Heart right ventricle (tissue), 16 donors: ENCODE measurements at places on chromosomes 2 and 18.

DNA sequence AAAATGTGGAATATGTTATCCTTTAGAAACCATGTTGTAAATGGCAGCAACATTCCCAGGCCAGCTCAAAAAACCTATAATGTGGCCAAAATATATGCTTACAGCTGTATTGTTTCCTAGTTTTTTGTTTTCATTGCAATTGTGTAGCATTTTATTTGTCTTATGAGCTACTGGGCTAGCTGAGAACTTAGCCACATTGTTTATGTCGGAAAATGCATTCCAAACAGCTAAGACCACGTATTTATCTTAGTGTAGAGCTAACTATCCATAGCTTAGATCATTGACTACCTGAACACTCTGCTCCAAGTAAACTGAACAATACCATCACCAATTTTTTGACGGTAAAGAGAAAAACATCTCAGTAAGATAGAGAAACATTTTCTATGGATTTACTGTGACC is 38.4 kb downstream of the METAP1D start:
- no peak overlapping the region for H3K4me3 ChIP-seq
- no peaks in the 10 kb centered on the region for H3K36me3 ChIP-seq
- no peaks in the 10 kb centered on the region for H3K27me3 ChIP-seq
- H3K27ac ChIP-seq = no peak overlapping the region
- H3K4me1 ChIP-seq = no peaks in the 10 kb centered on the region

DNA sequence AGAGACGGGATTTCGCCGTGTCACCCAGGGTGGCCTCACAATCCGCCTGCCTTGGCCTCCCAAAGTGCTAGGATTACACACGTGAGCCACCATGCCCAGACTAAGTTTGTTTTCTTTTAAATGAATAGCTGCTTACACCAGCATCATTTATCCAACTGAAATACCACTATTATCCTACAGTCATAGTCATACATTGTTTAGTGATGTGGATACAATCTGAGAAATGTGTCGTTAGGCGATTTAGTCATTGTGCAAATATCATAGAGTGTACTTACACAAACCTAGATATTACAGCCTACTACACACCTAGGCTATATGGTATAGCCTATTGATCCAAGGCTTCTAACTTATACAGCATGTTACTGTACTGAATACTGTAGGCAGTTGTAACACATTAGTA is 10.3 kb downstream of the ZC3H15 start:
- H3K36me3 ChIP-seq = no peaks in the 10 kb centered on the region
- H3K27ac ChIP-seq = no peak overlapping the region
- no peaks in the 10 kb centered on the region for H3K27me3 ChIP-seq
- H3K4me3 ChIP-seq = no peak overlapping the region

- no peak for DNase-seq
- H3K4me1 ChIP-seq = peaks cover 61% of the 10 kb centered on the region
- H3K36me3 ChIP-seq = no peaks in the 10 kb centered on the region
- H3K27ac ChIP-seq = no peak overlapping the region
- H3K4me3 ChIP-seq = peak overlapping the region; percentile 94
- H3K27me3 ChIP-seq = no peaks in the 10 kb centered on the region
Measured at GRCh38 chr18:51195086-51195450, 2.4 kb downstream of the MEX3C start.

DNA sequence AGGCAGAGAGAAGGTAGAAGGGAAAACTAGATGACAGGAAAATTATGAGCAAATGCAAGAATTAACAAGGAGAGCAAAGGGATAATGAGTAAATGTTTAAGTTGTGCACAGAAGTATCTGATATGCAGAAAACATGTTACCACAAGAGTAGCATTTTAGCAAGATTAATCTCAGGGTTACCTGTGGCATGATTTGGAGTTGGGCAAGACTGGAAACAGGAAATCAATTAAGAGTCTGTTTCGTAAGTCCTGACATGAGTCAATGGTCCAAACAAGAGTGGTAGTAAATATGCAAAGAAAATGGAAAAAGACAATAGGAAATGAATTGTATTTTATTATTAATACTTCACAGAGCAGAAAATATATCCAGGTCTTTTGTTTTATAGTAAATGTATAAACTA is 17.3 kb upstream of the MTX2 start:
- no peak for DNase-seq
- no peak overlapping the region for H3K27ac ChIP-seq
- H3K4me1 ChIP-seq = no peaks in the 10 kb centered on the region
- H3K36me3 ChIP-seq = no peaks in the 10 kb centered on the region
